ENCODE measurements at places on chromosomes 3 and 15.

DNA sequence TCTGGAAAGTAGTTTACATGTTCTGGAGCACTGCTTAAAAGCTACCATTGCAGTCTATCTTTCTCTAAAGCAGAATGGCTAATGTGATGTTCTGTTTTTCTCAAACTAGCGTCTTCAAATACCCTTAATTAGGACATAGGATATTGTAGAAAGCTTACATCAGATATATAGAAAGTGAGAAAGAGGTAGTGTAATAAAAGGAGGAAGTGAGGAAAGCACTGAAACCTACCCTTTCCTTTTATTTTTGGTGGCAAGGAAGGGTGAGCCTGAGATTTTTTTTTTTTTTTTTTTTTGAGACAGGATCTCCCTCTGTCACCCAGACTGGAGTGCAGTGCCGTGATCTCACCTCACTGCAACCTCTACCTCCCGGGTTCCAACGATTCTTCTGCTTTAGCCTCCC is 9.4 kb downstream of the SENP2 start:
- DNase-seq: no peak

GRCh38 chr3:80192936-80193335 is 425.1 kb upstream of the ROBO1 start:
- no peak for DNase-seq

GRCh38 chr3:141056751-141057171 is 5.6 kb downstream of the SPSB4 start:
- DNase-seq: no peak

- DNase-seq: no peak
These were observed 274.5 kb upstream of the LRTM1 start for GRCh38 chr3:55202326-55202725.

Measured in activated effector memory CD4-positive, alpha-beta T cell treated with Interleukin-2 at 50 U/mL for 16 hours (primary cell).